Body of pancreas (tissue), 4 donors: ENCODE measurements at places on chromosomes 1 and 21. TPM values are rescaled to one million over a fixed set of nuclear protein-coding genes. Genes with fewer than 3 reads are reported as not detected.

The RNU1-3 gene
- 15,479 TPM for total RNA-seq

The FBXO2 gene
- 57.4 TPM for total RNA-seq

The VPS13D gene
- 63.3 TPM for total RNA-seq

The NCF2 gene
- 9.6 TPM for total RNA-seq

GRCh38 chr1:209988706-209989105, 50.7 kb downstream of the SYT14 start:
- H3K36me3 ChIP-seq = no peaks in the 10 kb centered on the region
- H3K27me3 ChIP-seq = no peaks in the 10 kb centered on the region
- no peak for DNase-seq
- no peaks in the 10 kb centered on the region for H3K4me1 ChIP-seq

DNA sequence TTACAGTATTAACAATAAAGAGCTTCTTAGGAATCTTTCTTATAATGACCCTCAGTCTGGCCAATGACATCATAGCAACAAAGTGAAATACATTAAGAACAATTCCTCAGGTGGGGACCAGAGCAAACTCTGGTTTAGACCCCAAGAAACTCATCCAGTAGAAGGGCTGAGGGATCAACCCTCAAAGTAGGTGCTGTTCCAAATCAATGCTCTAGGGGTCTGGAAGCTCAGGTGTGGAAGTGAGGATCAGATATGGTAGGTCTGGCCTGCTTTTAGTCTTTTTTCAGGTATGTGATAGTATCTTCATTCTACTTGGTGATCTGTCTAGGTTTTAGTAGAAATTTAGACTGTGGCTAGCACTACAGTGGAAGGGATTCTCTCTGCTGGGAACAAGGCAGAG, 291.7 kb downstream of the PDE4B start:
- H3K4me3 ChIP-seq = no peak overlapping the region
- H3K27me3 ChIP-seq = no peaks in the 10 kb centered on the region
- no peak for DNase-seq
- H3K27ac ChIP-seq = no peak overlapping the region

- no peak overlapping the region for H3K4me3 ChIP-seq
- H3K4me1 ChIP-seq = no peaks in the 10 kb centered on the region
- no peak for DNase-seq
- no peak overlapping the region for H3K27ac ChIP-seq
These were observed 502.0 kb downstream of the SMYD3 start for GRCh38 chr1:246005067-246005466.

GRCh38 chr1:242139442-242139841, 140.5 kb upstream of the MAP1LC3C start:
- DNase-seq = peak; percentile 3
- H3K4me1 ChIP-seq = no peaks in the 10 kb centered on the region
- no peaks in the 10 kb centered on the region for H3K27me3 ChIP-seq
- no peak overlapping the region for H3K27ac ChIP-seq
- H3K4me3 ChIP-seq = no peak overlapping the region
- H3K36me3 ChIP-seq = no peaks in the 10 kb centered on the region

- no peaks in the 10 kb centered on the region for H3K4me1 ChIP-seq
- DNase-seq = no peak
- H3K27me3 ChIP-seq = no peaks in the 10 kb centered on the region
- H3K4me3 ChIP-seq = no peak overlapping the region
- H3K36me3 ChIP-seq = no peaks in the 10 kb centered on the region
These were observed 91.5 kb downstream of the XCL2 start for GRCh38 chr1:168452329-168452728.

DNA sequence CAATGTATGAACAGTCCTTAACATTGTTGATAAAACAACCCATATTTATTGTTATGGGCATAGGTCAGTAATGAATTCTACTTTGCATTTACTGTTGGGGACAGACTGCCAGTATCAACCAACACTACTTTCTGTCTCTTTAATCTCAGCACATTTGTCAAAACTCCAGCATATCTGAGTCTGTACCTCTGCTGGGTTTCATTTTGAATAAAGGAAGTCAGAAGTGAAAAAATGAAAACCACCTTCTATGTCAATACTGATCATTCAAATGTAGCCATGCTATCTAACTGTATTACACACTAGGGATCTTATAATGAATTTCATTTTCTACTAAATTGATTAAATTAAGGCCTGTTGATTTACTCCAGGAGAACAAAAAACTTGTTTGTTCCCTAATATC, 24.2 kb upstream of the CXADR start:
- no peak for DNase-seq
- peaks cover 5% of the 10 kb centered on the region for H3K4me1 ChIP-seq
- no peaks in the 10 kb centered on the region for H3K36me3 ChIP-seq
- no peaks in the 10 kb centered on the region for H3K27me3 ChIP-seq
- H3K27ac ChIP-seq = no peak overlapping the region

DNA sequence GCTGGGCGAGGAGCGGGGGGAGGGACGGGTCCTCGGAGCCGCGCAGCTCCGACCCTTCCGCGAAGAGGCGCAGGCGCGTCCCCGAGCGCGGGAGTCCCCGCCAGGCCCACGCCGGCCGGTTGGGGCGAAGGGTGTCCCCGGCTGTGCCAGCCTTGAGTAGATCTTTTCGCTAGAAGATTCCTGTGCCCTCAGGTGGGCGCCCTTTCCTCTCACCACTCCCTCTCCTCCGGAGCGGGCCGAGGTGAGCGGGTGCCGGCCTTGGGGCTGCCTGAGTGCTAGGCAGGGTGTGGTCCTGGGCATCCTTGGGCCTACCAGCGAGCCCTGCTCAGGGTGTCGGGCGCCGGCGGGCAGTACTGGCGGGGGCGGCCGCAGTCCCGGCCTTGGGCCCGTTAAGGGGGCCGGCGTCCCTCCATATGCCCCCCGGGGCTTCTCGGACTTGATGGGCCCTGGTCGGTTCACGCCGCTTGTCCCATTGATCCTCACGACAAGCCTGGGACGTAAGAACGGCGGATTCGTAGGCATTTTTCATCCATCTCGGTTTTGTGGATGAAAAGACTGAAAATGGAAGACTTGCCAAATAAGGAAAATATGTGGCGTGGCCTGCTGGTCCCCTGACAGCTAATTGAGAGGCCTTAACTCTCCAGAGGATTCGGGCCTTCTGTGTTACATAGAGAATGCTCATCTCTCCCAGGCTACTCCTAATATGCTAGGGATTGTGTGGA, 712 bp downstream of the DEGS1 start:
- H3K4me1 ChIP-seq = peaks cover 25% of the 10 kb centered on the region
- H3K36me3 ChIP-seq = no peaks in the 10 kb centered on the region
- no peaks in the 10 kb centered on the region for H3K27me3 ChIP-seq
- peak overlapping the region; percentile 66 for H3K27ac ChIP-seq
- peak; percentile 53 for DNase-seq

DNA sequence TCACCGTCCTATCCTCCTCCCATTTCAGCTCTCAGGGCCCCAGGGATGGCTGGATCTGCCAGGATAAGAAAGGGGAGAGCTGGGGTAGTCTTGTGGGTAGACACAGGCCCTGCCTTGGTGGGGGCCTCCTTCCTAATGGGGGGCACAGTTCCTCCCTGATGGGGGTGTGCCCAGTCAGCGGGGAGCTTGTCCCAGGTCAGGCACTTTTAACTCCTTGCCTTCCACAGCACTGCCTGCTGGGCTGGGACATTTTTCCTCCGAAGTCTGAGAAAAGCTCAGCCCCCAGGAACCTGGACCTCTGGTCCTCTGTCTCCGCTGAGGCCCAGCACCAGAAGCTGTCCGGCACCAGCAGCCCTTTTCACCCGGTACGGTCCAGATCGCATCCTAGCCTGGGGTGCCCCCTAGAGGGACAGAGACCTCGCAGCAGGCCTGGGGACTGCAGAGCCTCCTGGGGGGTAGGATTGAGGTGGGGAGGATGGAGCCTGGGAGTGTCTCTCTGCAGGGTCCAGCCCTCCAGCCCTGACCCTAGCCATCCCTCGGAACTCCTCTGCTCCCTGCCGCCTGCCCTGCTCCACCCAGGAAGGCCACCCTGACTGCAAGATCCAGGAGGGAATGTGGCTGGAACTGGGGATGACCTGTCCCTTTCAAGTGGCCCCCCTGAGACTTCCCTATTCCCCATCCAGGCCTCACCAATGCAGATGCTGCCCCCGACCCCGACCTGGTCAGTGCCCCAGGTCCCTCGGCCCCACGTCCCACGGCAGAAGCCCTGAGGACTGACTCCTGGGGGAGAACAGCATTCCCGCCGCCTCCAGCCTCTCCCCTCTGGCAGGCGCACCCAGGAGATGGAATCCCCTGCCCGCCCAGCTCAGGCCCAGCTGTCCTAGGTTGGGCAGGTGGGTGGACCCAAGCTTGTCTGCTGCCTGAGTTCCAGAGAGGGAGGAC, 12.0 kb downstream of the MIIP start:
- no peak for DNase-seq
- no peaks in the 10 kb centered on the region for H3K4me1 ChIP-seq
- H3K36me3 ChIP-seq = peaks cover 6% of the 10 kb centered on the region
- H3K27ac ChIP-seq = no peak overlapping the region
- no peak overlapping the region for H3K4me3 ChIP-seq

DNA sequence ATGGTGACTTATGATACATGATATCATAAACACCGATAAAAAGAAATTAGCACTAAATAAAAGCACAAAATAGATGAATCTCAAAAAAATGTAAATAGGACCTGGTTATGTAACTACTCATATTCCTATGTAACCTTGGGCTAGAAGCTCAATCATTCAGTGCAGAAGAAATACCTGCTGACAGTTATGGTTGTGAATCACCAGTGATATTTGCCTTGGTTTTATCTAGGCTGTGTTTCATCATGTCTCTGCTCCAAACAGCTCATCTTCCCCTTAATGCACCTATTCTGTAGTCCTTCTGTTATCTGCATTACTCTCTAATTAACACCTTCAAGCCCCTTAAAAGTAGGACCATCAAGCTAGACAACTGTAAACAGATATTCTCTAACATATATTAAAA, 16.3 kb upstream of the PIGC start:
- H3K4me1 ChIP-seq = peaks cover 10% of the 10 kb centered on the region
- H3K27me3 ChIP-seq = no peaks in the 10 kb centered on the region
- H3K27ac ChIP-seq = no peak overlapping the region
- no peak overlapping the region for H3K4me3 ChIP-seq
- no peaks in the 10 kb centered on the region for H3K36me3 ChIP-seq

DNA sequence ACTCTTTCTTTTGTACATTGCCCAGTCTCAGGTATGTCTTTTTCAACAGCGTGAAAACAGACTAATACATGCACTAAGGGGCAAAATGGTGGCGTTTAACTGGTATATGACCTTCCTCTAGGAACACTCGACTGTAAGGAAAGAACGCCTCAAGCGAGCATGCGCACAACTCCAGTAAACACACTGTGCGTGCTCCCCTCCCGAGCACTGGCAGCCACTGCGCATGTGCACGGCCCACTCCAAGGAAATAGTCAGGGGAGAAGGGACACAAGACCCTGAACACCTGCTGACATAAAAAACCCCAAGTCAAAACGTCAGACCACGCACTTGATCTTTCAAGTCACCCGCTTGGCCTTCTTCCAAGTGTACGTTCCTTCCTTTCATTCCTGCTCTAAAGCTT, 173.5 kb downstream of the NPHP4 start:
- H3K36me3 ChIP-seq = no peaks in the 10 kb centered on the region
- no peak overlapping the region for H3K27ac ChIP-seq
- DNase-seq = no peak
- H3K27me3 ChIP-seq = no peaks in the 10 kb centered on the region
- no peaks in the 10 kb centered on the region for H3K4me1 ChIP-seq

DNA sequence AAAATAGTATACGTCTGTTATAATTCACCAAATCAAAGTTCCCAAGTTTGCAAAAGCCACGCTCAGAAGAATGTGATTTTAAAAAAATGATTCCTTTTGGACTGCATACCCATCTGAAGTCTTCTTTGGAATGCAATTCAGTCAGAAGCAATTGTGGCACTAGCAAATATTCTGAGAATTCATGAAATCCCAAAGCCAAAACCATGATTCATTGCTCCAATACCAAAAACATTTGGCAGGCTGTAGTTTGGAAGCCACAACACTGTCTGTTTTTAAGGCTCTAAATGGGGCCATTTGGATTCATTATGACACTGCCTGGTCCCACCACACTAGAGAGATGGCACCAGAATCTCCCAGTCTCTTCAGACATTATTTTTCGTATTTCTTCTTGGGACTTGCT, 21.8 kb upstream of the LRRC53 start:
- H3K27me3 ChIP-seq = no peaks in the 10 kb centered on the region
- no peak for DNase-seq
- H3K4me3 ChIP-seq = no peak overlapping the region

- no peaks in the 10 kb centered on the region for H3K36me3 ChIP-seq
- peak overlapping the region; percentile 60 for H3K4me3 ChIP-seq
- H3K4me1 ChIP-seq = peaks cover 34% of the 10 kb centered on the region
These were observed 2.5 kb downstream of the PPP1R15B start for GRCh38 chr1:204409123-204409522.

GRCh38 chr1:158101927-158102326, 78.8 kb upstream of the CD1D start:
- no peaks in the 10 kb centered on the region for H3K36me3 ChIP-seq
- H3K27ac ChIP-seq = no peak overlapping the region
- DNase-seq = no peak
- no peaks in the 10 kb centered on the region for H3K4me1 ChIP-seq
- no peaks in the 10 kb centered on the region for H3K27me3 ChIP-seq
- H3K4me3 ChIP-seq = no peak overlapping the region

GRCh38 chr1:113138778-113139177, 65.8 kb downstream of the LRIG2 start:
- H3K27ac ChIP-seq = no peak overlapping the region
- H3K36me3 ChIP-seq = no peaks in the 10 kb centered on the region
- no peaks in the 10 kb centered on the region for H3K27me3 ChIP-seq
- H3K4me1 ChIP-seq = peaks cover 28% of the 10 kb centered on the region
- H3K4me3 ChIP-seq = no peak overlapping the region

DNA sequence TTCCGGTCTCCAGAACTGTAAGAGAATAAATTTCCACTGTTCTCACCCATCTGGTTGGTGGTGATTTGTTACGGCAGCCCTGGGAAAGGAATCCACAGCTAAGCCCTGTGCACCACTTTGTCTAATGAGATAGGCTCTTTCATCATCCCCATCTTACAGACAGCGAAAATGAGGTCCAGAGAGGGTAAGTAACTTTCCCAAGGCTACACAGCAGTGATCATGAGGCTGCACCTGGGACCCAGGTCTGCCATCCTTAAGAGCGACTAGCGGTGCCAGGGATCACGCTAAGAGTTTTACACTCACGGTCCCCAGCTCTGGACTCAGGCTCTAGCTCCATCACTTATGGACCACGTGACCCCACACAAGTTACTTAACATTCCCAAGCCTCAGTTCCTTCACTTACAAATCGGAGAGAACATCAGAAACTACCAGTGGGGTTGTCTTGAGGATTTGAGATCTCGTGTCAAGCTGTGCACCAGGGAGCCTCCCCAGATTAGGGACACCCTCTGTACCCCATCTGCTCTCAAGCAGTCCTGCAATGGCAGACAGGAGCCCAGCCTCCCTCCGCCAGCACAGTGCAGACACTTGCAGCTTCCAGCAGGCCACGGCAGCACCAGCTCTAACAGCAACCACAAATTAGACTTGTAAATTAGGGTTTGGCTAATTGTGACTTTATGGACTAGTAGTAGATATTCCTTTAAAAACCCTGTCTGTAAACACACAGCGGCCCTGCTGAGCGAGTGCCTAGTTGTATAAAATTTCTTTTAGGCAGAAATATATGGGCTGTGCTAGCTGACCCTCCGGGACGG, 87.3 kb downstream of the DISP3 start:
- no peak for DNase-seq
- no peak overlapping the region for H3K27ac ChIP-seq
- H3K27me3 ChIP-seq = no peaks in the 10 kb centered on the region
- H3K4me3 ChIP-seq = no peak overlapping the region
- no peaks in the 10 kb centered on the region for H3K36me3 ChIP-seq

GRCh38 chr1:180415985-180416633, 86.3 kb downstream of the ACBD6 start:
- H3K27ac ChIP-seq = no peak overlapping the region
- no peak overlapping the region for H3K4me3 ChIP-seq
- no peaks in the 10 kb centered on the region for H3K27me3 ChIP-seq
- no peaks in the 10 kb centered on the region for H3K4me1 ChIP-seq
- DNase-seq = no peak
